Mesothelial cell of epicardium (in vitro differentiated cells): ENCODE measurements at places on chromosomes 5 and 9. TPM values are rescaled to one million over a fixed set of nuclear protein-coding genes. Genes with fewer than 3 reads are reported as not detected.

The TGFBI gene
- 339 to 354 TPM (median 345 TPM) in 3 replicates for total RNA-seq

DNA sequence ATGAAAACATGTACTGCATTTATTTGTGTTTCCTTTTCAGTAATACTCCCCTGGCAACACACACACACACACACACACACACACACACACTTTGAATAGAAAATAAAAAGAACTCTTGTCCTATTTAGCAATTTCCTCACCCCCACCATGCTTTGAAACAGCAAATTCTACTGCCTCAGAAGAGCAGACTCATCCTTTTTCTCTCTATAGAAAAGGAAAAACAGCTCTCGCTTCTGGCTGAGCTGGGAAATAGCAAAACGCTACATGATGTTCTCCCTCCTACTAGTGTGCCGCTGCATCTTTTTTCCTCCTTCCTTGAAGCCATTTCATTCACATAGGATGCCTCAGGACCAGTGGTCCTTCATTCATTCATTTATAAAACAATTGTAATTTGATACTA lies 453.6 kb downstream of the CSNK1G3 start:
- no peak for DNase-seq

DNA sequence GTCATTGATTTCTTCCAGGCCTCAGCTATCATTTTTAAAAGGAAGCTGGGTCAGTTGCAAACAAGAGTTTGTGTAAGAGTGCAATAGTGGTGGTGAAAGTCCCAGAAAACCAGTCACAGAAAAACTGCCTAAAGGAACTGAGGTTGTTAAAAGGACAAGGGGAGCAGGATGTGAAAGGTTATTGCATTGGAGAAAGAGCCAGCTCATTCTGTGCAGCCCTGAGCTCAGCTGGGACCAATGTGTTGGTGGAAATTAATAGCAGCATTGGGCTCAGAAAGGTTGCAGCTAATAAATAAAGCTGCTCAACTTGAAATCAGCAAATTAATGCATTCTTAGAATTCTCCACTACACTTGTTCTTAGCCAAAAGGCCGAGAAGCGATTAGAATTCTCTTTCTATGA lies 34.9 kb downstream of the NREP start:
- no peak for DNase-seq

The CSNK1A1 gene
- total RNA-seq = 246 to 254 TPM (median 248 TPM) in 3 replicates

The SLC22A4 gene
- total RNA-seq = 2.1 to 2.4 TPM (median 2.2 TPM) in 3 replicates

The TOR1A gene
- total RNA-seq = 33.7 to 34.8 TPM (median 33.8 TPM) in 3 replicates

The TMC1 gene
- total RNA-seq = 0.22 to 0.29 TPM in 2 of 3 replicates, not detected in the other

- DNase-seq = no peak
Measured at GRCh38 chr5:54470677-54471076, 15.2 kb downstream of the HSPB3 start.

GRCh38 chr5:86626149-86626548 lies 8.4 kb downstream of the COX7C start:
- DNase-seq = no peak

The HDAC3 gene
- total RNA-seq = 96.0 to 108 TPM (median 102 TPM) in 3 replicates

DNA sequence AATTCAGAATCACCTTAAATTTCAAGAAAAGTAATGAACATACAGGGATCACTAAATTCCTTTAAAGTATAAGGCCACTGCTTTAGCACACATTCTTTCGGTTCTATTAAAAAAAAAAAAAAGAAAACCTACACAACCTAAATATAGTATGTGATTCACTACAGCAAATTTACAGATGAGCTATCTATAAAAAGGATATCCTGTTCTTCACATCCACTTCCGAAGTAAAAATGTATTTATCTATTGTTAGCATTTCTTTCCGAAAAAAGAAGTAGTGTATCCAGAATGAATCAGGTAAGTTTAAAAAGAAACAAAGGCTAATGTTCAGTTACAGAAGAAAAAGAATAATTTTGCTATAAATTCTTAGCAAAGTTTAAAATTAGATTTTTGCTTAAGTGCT lies 70.2 kb downstream of the ECPAS start:
- DNase-seq = no peak

The FLT4 gene
- 1.8 to 2.6 TPM (median 2.4 TPM) in 3 replicates for total RNA-seq

The SPATA31D4 gene
- not detected in 3 replicates for total RNA-seq

- no peak for DNase-seq
Measured at GRCh38 chr9:4583001-4583400, 79.1 kb upstream of the PLPP6 start.

The RNF183 gene
- total RNA-seq = 0.16 to 0.53 TPM (median 0.29 TPM) in 3 replicates

DNA sequence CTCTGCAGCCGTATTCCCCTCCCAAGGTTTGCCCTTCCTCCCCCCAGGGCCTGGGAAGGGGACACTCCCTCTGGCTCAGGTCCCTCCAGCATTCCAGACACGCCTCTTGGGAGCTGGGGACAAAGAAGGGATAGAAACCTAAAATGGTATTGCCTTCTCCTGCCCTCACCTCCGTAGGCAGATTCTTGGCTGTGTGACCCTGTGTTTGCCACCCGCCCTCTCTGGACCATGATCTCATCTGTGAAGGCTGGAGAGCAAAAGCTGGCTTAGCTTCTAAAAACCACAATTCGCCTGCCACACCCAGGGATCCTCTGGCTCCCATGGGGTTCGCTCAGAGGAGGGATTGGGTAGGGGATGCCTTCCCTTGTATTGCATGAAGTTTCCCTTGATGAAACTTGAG lies 7.7 kb downstream of the AQP3 start:
- DNase-seq = no peak

The KCNV2 gene
- not detected in 3 replicates for total RNA-seq

GRCh38 chr9:34125681-34126206 lies 754 bp downstream of the DCAF12 start:
- DNase-seq = no peak

The BRINP1 gene
- 11.4 to 13.2 TPM (median 13.0 TPM) in 3 replicates for total RNA-seq

- DNase-seq = no peak
Measured at GRCh38 chr5:110752953-110753352, 14.1 kb downstream of the SLC25A46 start.

- no peak for DNase-seq
Measured at GRCh38 chr9:109143881-109144562, 23.0 kb downstream of the FRRS1L start.

The ARHGEF37 gene
- total RNA-seq = 9.1 to 10.1 TPM (median 10.0 TPM) in 3 replicates

GRCh38 chr5:31751610-31752009 lies 112.7 kb downstream of the PDZD2 start:
- DNase-seq = no peak

The THBS4 gene
- 15.6 to 17.3 TPM (median 17.1 TPM) in 3 replicates for total RNA-seq

The NUTM2F gene
- 0.27 to 0.38 TPM (median 0.31 TPM) in 3 replicates for total RNA-seq

The FAM200C gene
- 5.8 to 6.6 TPM (median 6.0 TPM) in 3 replicates for total RNA-seq
